ENCODE measurements at places on chromosomes 1 and 21. TPM values are rescaled to one million over a fixed set of nuclear protein-coding genes. Genes with fewer than 3 reads are reported as not detected.

GJA9 gene
- not detected for total RNA-seq

DNA sequence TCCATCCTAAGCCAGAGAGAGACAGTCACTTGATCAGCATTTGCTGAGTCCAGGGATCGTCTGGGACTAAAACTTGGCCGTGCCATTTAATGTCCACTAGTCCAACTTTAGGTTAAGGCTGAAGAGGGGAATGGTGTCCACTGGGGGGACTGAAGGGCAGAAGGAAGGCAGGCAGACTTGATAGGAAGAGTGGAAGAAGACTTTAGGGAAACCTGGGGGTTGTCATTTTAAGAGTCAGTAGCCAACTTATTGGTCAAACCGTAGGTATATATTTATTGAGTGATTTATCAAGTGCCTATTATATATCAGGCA, 1.3 kb upstream of the LMOD1 start:
- no peak for DNase-seq

DNA sequence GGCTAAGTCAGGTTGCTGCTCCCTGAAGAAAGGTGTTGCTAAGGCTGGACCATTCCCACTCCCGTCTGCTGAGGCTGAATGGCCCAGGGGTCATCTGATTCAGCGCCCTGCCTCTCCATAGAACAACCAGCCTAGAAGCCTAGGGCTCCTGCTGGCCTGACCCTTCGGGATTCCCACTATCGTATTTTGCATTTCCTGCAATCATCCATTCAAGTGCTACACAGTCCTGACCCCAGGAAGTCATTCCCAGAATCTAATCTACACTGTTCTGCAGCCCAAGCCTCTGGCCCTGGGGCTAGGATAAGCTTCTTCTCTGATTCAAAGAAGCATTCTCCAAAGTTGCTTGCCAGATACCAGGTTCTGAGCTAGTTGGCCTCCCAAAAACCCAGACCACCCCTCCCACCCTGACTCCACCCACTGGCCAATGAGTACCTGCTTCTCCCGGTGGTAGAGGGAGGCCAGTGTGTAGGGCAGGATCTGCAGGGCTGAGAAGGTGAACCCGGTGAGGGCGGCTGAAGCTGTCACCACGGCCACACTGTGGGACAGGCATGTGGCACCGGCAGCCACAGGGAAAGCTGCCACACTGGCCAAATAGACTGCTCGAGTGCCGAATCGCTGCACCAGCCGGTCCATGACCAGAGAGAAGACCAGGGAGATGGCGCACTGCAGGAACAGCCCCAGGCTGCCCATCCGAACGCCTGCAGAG, 18.7 kb downstream of the SLC45A3 start:
- no peak for DNase-seq

- no peak for DNase-seq
Observed at GRCh38 chr1:110798691-110799256, 74.2 kb upstream of the CD53 start.

MPL gene
- not detected for total RNA-seq

SYDE2 gene
- total RNA-seq = 47.5 TPM

LEMD1 gene
- total RNA-seq = not detected

- DNase-seq = peak; percentile 33
Observed at GRCh38 chr1:157691285-157691920, 9.2 kb downstream of the FCRL3 start.

GRCh38 chr1:3600354-3600753, 11.0 kb downstream of the MEGF6 start:
- DNase-seq = no peak

- DNase-seq = no peak
Observed at GRCh38 chr1:221644145-221644448, 97.8 kb downstream of the DUSP10 start.

GRCh38 chr1:34970220-34970735, 14.9 kb downstream of the TMEM35B start:
- no peak for DNase-seq

WNT9A gene
- 1.4 TPM for total RNA-seq

- no peak for DNase-seq
Observed at GRCh38 chr1:18253093-18253492, 145.5 kb downstream of the IGSF21 start.

DNA sequence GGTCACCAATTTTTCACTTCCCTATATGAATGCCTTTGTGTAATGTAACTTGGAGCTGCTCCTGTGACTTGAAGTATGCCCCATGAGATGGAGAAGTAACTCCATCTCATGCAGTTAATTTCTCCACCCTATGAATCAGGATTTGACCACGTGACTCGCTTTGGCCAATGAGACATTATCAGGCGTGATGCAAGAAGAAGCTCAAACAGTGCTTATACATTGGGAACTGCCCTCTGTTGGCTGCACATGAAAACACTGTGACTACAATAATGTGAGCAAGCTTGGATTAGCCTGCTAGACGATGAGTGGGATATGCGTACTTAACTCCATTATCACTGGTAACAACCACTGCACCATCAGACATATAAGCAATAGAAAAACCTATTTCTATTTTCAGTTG, 684.4 kb downstream of the PLA2G4A start:
- DNase-seq = no peak

GRCh38 chr1:23889074-23889473, 21.0 kb upstream of the FUCA1 start:
- DNase-seq = no peak

DNA sequence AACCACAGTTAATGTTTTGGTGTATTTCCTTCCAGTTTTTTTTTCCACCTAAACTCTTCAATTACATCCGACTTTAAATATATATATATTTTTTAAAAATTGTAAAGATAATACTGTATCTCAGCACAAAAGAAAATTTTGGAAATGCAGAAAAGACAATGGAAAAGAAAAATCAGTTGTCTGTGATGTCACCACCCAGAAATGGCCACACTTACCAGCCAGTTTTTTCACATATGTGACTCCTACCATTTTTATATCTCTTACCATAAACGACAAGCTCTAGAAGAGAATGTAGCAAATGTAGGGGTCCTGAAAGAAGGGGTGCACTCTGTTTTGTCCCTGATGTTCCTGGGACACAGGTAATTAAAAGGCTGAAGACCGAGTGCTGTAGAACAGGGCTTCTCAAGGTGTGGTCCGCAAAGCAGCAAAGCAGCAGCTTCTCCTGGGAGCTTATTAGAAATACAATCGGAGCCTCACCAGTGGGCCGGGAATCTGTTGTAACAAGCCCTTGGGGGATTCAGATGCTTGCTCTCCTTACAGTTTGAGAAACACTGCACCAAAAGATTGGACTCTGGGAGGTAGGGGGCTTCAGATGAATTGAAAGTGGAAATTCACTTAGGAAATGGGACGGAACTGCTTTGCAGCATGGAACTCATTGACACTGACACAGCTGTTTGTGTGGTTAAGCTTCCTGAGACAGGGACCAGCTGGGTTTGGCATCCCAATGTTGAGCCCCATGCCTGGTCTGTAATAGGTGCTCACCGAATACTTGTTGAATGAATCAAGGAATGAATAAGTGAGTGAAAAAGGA, 44.1 kb downstream of the ALPL start:
- peak; percentile 80 for DNase-seq

ARHGAP30 gene
- total RNA-seq = not detected

DNA sequence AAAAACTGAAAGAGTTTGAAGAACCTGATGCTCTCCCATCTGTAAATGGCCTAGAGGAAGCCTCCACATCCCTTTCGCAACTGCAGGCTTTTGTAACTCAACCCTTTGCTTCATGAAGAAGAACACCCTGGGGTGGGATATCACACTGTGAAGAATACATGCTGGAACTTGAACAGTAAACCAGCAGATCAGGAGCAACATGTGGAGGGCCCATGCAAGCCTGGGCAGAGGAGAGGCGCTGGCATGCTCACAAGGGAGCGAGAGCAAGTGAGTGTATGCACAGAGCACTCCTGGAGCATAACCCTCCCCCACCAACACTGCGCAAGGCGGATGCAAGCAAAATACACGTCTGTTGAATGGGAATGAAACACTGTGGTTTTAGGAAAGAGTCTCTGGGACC, 24.6 kb upstream of the SPAG17 start:
- no peak for DNase-seq

Measured in cardiac muscle cell (in vitro differentiated cells and primary cell).